ENCODE measurements at places on chromosomes 16 and 17.

GRCh38 chr17:66533572-66533971 lies 231.2 kb downstream of the PRKCA start:
- no peak for DNase-seq

GRCh38 chr16:54722210-54722676 lies 208.4 kb upstream of the IRX5 start:
- DNase-seq = no peak

- DNase-seq = no peak
Observed at GRCh38 chr16:1816396-1817275, 10.0 kb downstream of the HAGH start.

DNA sequence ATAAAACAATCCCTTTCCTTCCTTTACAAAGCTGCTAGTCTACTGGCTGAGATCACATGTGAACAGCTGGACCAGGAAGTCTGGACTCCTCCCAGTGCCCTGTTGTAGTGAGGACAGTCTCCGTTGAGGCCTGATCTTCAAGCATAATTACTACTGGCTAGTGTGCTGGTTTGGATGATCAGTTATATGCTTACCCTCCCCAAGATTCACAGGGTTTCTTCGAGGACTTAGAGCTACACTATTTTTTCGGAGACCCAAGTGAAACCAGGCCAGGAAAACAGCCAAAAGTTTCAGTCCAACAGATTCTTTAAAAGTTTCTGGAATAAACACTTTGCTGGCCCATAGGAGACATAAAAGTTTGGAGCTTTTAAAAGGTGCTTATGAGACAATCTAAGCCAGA lies 194.9 kb upstream of the CDH11 start:
- no peak for DNase-seq

GRCh38 chr16:50708373-50709060 lies 15.1 kb downstream of the NOD2 start:
- no peak for DNase-seq

GRCh38 chr16:6341981-6342380 lies 990.7 kb upstream of the RBFOX1 start:
- no peak for DNase-seq

DNA sequence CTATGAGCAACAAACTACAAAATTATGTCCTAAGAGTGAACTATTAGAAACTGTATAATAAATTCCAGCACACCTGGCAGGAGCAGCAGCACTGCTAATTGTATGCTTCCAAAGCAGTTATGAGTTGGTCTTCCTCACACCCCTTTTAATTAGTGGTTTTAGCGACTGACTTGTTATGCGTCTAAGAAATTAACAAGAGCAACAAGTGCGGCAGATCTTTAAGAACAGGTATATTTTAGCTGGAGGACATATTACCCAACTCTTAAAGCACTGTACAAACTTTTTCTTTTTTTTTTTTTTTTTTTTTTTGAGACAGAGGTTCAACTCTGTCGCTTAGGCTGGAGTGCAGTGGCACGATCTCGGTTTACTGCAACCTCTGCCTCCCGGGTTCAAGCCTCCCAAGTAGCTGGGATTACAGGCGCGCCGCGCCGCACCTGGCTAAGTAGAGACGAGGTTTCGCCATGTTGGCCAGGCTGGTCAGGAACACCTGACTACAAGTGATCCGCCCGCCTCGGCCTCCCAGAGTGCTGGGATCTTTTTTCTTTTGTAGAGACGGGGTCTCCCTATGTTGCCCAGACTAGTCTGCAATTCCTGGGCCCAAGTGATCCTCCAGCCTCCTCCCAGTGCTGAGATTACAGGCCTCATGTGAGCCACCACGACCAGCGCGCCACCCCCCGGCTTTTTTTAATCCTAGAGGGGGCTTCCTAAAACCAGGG lies 1.6 kb upstream of the FBXL20 start:
- no peak for DNase-seq

DNA sequence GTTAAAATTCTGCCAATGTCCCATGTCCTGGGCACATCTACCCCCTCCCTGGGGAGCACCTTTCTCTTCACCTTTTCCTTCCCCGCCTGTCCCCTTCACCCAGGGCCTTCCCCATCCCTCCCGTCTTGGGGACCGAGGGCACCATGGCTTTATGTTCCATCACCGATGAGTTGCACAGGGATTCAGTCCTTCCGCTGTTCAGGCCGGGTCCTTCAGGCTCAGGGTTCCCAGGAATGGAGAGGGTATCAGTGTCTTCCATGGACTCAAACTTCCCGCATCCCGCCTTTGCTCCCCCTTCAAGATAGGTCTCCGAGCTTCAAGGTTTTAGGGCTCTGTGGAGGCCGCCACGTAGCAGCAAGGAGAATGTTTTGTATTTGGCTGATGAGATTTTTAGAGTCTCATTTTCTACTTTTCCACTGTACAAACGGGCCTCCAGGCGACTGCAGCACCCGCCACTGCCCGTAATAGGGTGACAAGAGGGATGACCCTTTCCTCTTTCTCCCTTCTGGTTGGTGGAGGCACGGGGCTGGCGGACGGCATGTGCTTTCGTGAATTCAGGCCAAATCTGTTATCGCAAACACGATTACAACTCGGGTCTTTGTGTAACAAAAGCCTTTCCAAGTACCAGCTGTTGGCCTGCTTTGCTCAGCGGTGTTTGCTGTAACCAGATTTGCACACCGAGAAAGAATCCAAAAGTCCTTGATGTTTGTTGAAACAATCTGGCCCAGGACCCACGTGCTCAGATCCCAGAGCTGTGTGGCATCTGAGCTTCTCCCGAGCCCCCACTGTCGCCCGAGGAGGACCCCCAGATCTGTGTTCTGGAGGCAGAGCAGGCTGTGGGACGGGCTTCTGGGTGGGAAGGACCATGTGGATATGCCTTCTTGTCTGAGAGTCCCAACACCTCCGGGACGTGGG lies 236.3 kb downstream of the SEC14L1 start:
- no peak for DNase-seq

- no peak for DNase-seq
Observed at GRCh38 chr16:68910051-68910450, 66.7 kb downstream of the TANGO6 start.
